ENCODE measurements at places on chromosomes 2 and 18. TPM values are rescaled to one million over a fixed set of nuclear protein-coding genes. Genes with fewer than 3 reads are reported as not detected.

UGT1A10 gene
- polyA plus RNA-seq, result not detected

OSBPL6 gene
- polyA plus RNA-seq, result 1.4 TPM

FLACC1 gene
- polyA plus RNA-seq, result 0.63 TPM

POTEF gene
- not detected for polyA plus RNA-seq

GMCL1 gene
- 11.2 TPM for polyA plus RNA-seq

CRYBA2 gene
- polyA plus RNA-seq, result not detected

DUSP19 gene
- polyA plus RNA-seq, result 2.9 TPM

DNA sequence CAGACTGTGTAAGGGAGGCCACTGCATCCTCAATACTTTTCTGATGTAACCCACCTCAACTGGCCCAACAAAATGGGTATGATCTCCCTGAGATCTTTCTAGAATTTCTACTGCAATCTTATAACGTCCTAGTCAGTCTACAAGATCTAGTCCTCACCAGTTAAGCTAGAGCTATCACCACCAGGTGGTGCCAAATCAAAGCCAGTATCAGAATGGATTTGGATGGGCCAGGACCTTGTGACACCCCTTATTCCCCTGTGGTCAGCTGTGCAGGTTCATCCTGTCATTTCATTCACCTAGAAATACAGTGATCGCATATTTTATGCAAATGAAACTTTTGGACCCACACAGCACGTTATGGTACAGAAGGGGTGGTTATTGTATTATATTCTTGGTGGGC is 90.3 kb downstream of the OLA1 start:
- DNase-seq, result no peak

- no peak for DNase-seq
Observed at GRCh38 chr2:156004459-156004858, 328.1 kb downstream of the NR4A2 start.

GRCh38 chr2:191544461-191545062 is 133.4 kb upstream of the NABP1 start:
- no peak for DNase-seq

DNA sequence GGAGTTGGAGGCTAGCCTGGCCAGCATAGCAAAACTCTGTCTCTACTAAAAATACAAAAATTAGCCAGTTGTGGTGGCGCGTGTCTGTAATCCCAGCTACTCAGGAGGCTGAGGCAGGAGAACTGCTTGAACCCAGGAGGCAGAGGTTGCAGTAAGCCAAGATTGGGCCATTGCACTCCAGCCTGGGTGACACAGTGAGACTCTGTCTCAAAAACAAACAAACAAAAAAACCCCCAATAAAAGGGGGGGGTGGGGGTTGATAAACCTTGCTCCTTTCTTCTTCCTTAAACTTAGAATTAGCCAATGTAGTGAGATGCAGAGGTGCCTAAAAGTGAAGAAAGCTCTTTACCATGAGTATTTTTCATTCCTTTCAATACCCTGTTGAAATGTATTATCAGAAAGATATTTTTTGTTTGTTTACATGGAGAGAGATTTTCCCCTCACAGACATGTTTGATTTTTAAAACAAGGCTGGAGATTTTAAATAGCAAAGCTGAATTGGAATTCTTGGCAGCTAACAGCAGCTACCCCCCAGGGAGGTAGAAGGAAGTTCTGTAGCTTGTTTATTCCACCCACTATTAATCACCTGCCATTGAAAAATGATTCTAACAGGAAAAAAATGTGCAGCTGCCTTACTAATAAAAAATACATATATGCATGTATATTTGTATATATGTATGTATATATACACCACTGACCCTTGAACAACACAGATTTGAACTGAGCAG is 48.6 kb downstream of the GYPC start:
- DNase-seq, result no peak

GRCh38 chr2:178043266-178043665 is 29.3 kb downstream of the PDE11A start:
- DNase-seq, result no peak
